ENCODE measurements at places on chromosomes 1 and 21. TPM values are rescaled to one million over a fixed set of nuclear protein-coding genes. Genes with fewer than 3 reads are reported as not detected.

RGS18 gene
- total RNA-seq, result not detected

KIF2C gene
- total RNA-seq, result 1.1 TPM

CFAP45 gene
- 0.27 TPM for total RNA-seq

FLAD1 gene
- 5.2 TPM for total RNA-seq

GRCh38 chr1:1419363-1419812 lies 1.7 kb downstream of the ANKRD65 start:
- no peak for DNase-seq

DNA sequence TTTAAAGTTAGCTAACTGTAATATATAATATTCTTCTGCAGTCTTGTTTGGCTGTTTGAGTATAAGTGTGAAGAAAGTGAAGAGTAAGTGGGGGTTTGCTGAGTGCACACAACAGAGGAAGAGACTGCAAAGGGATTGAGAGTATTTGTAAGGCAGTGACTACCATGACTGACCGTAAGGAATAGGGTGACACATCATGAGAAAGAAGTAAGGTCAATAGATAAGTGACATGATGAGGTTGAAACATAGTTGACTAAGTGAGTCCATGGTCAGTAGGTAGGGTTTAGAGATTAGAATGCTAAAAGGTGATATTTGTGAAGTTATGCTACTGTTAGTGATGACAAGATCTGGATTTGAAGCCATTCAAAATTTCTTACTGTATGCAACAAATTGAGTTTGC lies 27.7 kb downstream of the WARS2 start:
- no peak for DNase-seq

GRCh38 chr1:209435654-209436566 lies 147.6 kb upstream of the CAMK1G start:
- DNase-seq, result peak; percentile 80

DNA sequence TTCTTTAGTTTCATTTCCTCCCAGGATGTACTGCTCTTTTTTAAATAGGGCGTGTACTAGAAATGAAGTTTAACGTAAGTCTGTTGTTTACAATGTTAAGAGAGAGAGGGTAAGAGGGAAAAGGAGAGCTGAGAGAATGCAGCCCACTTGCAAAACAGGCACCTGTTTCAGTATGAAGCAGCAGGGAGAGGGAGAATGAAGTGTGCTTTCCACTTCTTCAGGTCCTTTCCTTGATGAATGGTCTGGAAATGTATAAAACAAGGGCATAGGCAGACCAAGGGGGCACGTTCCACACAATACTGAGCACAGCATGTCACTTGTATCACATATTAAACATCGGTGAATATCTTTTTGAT lies 2.0 kb downstream of the KCNA3 start:
- no peak for DNase-seq

- DNase-seq, result no peak
Measured at GRCh38 chr21:42855171-42855936, 24.0 kb downstream of the WDR4 start.

DNA sequence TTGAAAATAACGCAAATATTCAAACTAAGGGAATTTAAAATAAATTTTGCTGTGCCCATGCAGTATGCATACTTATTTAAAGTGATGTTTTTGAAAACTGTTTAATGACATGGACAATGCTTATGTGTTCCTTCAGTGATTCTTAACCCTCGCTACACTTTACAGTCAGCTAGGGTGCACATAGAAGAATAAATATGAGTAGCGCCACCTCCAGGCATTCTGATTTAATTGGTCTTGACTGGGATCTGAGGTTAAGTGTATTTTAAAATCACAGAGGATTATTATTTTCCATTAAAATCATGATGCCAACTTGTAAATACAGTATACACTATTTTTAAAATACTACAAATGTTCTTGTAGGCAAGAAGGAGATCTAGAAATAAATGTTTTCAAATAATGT lies 373.5 kb upstream of the ADGRL4 start:
- no peak for DNase-seq

- DNase-seq, result no peak
Measured at GRCh38 chr1:89590341-89591080, 42.4 kb upstream of the LRRC8C start.

DNA sequence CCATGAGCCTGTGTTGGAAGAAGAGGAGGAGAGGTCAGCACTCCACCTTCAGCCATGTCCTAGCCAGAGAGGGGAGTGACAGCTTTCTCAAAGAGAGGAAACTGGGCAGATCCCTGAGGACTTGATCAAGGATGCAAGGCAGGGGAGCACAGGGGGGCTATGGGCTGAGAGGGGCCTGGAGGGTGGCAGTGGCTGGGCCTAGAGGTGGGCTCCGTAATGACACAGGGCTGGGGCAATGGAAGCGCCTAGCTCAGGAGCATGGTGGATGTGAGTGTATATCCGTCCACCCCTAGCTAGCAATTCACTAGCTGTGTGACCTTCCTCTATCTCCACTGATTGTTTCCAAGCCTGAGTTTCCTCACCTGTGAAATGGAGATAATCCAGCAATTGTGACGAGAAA lies 32.6 kb downstream of the NEK2 start:
- no peak for DNase-seq

DNA sequence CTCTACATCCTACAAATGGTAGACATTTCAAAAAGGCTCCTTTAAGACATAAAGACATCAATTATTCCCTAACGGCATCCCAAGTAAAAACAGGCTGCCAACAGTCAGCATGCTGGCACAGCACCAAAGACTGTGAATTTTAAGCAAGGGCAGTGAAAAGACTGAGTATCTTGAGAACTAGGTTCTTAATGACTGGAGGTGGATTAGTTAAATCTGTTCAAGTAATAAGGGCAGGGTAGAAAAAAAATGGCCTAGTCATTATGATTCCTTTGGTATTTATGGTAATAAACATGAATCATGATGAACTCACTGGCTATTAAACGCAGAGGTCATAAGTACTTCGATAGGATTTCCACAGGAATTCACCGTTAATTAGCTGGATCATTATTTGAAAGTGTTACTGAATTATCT lies 75.2 kb downstream of the KIFAP3 start:
- DNase-seq, result peak; percentile 69

GRCh38 chr1:247740721-247741120 lies 2.3 kb downstream of the OR14K1 start:
- DNase-seq, result no peak

GRCh38 chr1:202926581-202927491 lies at the start of gene KLHL12:
Gene KLHL12, minus strand, starts transcription at chr1:202927234. Its CDS starts 2,072 bp downstream, at chr1:202925162.
- DNase-seq, result peak; percentile 96

DNA sequence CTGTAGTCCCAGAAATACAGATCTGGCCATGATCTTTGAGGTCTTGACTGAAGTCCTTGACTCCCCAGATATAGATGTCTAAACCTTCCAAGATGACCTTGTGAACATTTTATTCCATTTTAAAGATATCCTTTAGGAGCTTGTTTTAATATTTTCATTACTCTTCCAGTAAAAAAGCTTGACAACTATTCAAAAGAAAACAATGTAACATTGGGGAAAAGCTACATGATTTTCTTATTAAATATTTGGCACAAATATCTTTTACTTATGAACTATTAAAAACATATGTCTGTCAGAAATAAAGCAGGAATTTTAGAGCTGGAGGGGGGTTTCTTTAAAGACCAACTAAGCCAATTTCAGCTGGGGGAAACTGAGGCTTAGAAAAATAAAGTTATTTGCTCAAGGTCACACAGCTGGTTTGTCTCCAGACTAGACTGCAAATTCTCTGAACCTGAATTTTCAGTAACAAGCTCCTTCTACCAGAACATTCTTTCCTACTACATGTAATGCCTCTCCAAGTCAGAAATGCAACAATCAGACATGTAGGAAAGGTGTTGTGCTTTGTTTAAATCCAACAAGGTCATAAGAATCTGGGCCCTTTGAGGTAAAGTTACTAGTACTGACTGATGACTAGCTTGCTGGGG lies 67.0 kb upstream of the PTCH2 start:
- peak; percentile 46 for DNase-seq

GRCh38 chr1:156874572-156875340 lies 14.1 kb downstream of the NTRK1 start:
- DNase-seq, result no peak

Measured in fibroblast of the aortic adventitia (primary cell).